ENCODE measurements at places on chromosomes 4 and X.

GRCh38 chrX:11349661-11350337 lies 56.6 kb downstream of the AMELX start:
- DNase-seq = no peak

DNA sequence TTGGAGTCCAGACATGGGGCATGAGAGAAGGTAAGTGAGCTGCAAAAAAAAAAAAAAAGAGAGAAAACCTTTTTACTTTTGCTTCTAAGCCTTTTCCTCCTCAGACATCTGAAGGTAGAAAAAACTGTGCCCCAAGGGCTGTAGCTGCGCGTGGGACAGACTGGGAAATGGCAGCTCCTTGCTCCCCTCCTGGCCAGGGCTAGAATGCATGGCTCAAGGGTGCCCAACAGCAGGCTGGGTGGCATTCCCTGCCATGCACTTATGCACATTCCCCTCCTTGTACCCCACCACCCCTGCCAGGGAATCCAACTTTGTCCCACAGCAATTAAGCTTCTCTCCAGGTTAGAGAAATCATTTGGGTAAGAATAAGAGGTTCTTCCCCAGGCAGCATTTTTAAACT lies 421.2 kb downstream of the TRAM1L1 start:
- peak; percentile 3 for DNase-seq

DNA sequence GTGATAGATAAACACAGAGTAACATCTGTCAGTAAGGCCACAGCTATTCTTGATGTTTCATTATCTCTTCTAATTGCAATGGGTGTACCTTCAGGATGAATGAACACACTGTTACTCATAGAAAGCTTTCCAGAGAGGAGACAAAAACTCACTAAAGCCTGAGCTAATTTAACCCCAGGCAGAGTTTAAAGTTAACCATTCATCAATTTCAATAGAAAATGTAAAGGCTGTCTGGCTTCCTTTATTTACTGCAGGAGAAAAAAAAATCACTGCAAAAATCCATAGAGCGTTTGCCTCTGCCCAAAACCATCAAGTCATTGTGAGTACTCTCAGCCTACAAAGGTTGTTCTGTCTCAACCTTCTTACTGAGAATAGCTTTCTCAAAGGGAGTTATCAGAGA lies 376.9 kb downstream of the PPP4R3C start:
- no peak for DNase-seq

DNA sequence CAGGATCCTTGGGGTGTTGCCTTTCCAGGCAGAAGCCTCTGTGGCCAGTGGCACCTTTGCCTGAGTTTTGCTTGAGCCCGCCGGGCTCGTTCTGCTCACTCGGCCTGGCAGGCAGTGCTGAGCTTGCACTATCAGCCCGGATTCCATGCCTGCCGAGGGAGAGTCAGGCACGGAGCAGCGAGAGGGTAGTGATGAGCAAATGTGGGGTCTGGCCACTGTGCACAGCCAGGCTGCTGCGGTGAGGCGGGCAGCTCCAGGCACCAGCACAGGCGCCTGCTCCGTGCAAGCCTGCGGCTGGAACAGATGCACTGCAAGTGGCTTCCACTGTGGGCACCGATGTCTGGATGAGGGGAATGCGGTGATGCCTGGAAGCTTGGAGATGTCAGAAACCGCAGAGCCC lies 619.2 kb downstream of the RAPGEF2 start:
- no peak for DNase-seq

GRCh38 chr4:169231647-169232262 lies 39.0 kb downstream of the SH3RF1 start:
- no peak for DNase-seq

DNA sequence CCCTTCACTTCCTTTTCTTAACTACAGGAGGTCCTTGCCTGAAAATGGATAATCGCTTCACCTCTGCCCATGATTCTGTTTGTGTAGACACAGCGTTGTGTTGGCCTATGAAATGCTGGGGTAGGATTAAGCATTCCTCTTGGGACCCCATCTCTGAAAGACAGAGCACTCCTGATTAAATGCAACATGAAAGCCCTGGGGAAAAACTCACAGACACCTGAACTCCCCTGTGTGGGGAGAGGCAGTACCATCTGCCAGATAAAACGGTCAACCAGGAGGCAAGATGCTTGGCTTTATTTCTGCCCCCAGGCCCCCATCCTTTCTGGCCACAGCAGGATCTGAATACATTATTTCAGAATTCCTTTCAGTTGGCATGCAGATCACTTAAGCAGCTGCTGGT lies 1.9 kb downstream of the LGI2 start:
- peak; percentile 35 for DNase-seq

- DNase-seq = no peak
Measured at GRCh38 chr4:174281901-174282300, 1.6 kb downstream of the FBXO8 start.

GRCh38 chrX:65642914-65643491 lies 24.5 kb upstream of the MSN start:
- no peak for DNase-seq

DNA sequence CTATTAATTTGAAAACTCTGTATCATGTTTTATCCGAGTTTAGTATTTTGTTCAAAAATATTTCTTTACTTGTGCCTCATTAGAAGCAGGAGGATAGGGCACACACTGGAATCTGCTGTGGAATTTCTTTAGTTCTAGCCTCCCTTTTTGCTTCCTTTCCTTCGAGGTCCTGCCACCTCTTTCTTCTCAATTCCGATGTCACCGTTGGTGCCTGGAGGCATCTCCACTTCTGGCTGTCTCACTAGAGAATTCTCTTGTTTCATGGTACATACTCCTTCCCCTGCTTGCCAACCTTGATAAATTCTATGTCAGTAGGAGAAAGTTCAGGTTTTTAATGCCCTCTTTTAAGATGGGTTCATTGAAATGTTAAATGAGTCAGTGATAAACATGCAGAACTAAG lies 140.1 kb downstream of the ANK2 start:
- no peak for DNase-seq

DNA sequence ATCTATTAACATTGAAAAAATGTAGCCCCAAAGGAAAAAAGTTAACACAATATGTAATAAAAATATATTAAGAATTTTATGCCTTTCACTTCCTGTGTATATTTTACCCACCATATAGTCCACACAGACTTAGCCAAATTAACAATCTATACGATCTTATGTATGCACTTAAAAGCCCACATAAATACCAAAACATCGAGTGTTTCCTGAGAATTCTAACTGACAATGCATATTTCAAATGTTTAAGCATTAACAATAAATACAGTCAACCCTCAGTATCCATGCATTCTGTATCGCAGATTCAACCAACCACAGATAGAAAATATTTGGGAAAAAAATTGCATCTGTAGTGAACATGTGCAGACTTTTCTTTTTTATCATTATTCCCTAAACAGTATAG lies 226.8 kb downstream of the COL25A1 start:
- DNase-seq = no peak

DNA sequence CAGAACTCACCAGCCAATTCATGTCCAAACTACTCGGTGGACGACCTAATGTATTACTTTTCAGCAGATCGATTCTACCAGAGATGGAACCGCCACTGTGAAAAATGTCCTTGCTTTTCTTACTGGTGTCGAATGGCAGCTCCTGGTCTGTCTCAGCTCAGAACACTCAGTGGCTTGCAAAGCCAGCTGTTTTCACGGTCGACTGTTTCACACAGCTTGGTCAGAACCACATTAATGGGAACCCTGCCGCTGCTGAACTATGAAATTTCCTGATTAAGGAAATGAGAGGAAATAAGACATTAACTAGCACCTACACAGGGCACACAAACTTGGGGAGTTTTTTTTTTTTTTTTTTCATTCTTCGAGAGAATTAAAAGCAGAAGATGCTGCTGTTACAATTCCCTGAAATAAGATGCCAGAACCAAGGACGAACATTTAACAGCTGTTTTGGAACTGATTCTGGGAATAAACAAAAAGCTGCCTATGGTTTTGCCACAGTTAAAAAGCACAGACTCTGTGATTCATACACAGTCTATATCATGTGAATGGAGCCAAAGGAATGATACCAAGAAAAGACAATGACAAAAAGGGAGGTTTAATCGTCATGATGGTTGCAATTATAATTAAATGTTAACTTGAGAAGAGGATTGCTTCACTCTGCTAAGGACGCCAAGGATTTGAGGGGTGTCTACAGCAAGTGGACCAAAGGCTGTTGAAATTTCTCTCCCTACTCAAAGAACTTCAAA lies 31.3 kb downstream of the SUPT20HL2 start:
- DNase-seq = peak; percentile 72

DNA sequence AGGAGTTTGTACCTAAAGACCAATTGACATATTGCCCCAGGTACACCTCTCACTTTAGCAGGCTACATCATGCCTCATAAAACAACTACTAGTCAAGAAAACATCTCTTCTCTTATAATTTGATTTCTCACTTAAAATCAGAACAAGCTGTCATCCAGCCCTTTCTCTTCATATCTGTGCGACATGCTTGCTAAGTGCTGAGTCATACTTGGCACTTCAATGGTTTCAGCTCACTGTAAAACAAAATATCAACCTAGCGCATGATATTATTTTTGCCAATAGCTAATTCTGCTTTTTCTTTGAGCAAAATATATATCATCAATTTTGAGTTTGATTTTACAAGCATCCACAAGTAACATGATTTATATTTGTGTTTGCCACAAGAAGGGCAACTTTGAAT lies 27.9 kb upstream of the FUNDC1 start:
- DNase-seq = no peak

GRCh38 chr4:10243856-10244255 lies 127.3 kb upstream of the WDR1 start:
- peak; percentile 0 for DNase-seq

GRCh38 chr4:40423735-40424134 lies 88.6 kb downstream of the CHRNA9 start:
- no peak for DNase-seq

GRCh38 chrX:53713987-53714579 lies 27.6 kb upstream of the HUWE1 start:
- DNase-seq = no peak

GRCh38 chrX:74351760-74352159 lies 47.8 kb downstream of the ZCCHC13 start:
- DNase-seq = no peak

- DNase-seq = no peak
Measured at GRCh38 chr4:69936566-69936965, 5.7 kb downstream of the CSN1S1 start.

GRCh38 chr4:155496294-155496626 lies 119.5 kb upstream of the MAP9 start:
- no peak for DNase-seq

GRCh38 chr4:20252656-20253282 lies 1.1 kb downstream of the SLIT2 start:
- DNase-seq = no peak

DNA sequence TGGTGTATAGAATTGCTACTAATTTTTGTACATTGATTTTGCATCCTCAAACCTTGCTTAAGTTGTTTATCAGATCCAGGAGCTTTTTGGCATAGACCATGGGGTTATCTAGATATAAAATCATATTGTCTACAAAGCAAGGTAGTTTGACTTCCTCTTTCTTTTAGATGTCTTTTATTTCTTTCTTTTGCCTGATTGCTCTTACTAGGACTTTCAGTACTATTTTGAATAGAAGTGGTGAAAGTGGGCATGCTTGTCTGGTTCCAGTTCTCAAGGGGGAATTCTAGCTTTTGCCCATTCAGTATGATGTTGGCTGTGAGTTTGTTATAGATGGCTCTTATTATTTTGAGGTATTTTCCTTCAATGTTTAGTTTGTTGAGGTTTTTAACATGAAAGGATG lies 187.9 kb upstream of the LCORL start:
- DNase-seq = no peak

DNA sequence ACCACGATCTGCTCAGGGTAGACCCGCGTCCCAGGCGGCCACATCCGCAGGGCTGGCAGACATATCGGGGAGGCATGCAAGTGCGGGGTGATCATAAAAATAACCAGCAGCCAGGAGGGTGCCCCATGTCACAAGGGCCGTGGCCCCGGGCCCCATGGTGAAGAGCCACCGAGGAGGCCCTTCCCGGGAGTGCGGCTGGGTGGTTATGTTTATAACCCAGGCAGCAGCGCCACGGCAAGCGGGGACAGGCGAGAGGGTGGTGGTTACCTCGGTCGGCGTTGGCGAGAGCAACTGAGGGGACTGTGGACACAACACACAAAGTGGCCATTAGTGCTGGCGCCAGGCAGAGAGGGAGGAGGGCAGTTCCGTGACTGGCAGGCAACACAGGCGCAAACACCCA lies 92.7 kb upstream of the AFAP1 start:
- DNase-seq = no peak

GRCh38 chr4:186703510-186703909 lies 20.1 kb downstream of the FAT1 start:
- no peak for DNase-seq

GRCh38 chrX:127129510-127129909 lies 310.0 kb downstream of the PRR32 start:
- no peak for DNase-seq

GRCh38 chrX:95889279-95889678 lies 795.4 kb upstream of the DIAPH2 start:
- DNase-seq = no peak

- peak; percentile 58 for DNase-seq
Measured at GRCh38 chrX:19382555-19383145, 38.9 kb downstream of the PDHA1 start.

GRCh38 chrX:10447564-10448214 lies 172.7 kb downstream of the MID1 start:
- no peak for DNase-seq

GRCh38 chrX:74523870-74524735 lies 90.3 kb downstream of the RLIM start:
- no peak for DNase-seq

DNA sequence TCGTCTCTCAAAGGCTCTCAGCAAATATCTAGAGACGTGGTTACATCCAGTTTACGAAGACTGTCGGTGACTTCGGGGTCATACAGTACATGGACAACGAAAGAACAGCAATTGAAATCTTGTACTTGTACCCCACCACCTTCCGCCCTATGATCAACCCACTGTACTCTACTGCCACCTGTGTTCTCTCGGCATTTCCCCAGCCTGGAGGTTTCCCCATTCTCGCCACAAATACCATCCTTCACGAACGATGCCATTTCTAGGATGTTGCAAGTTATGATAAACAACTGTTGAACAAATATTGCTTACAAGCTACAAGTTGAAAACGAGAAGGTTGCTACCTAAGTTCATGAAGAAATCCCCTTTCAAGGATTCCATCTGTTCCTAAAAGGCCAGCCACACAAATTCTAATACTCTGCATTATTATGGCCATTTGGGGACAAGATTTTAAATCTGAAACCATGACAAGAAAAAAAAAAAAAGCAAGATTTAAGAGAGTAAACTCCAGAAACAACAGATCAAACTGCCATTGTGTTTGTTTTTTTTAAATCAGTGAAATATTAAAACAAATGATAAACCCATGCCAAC lies 1.6 kb downstream of the APBB2 start:
- peak; percentile 72 for DNase-seq

DNA sequence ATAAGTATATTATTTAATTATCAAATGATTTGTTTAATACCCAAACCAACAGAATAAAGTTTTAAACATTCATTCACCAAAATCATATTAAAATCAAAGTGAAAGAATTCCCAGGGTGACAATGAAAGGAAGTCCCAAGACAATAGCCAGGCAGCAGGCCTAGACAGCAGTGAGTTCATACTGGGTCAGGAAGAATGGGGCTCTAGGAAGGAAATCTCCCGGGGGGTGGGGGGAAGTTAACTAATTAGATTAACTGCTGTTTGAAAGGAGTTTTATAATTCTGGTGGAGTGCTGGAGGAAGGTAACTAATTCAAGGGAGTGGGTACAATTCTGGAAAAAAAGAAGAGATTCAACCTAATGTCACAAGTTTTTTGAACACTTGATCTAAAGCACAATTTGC lies 104.1 kb downstream of the ZAR1 start:
- no peak for DNase-seq

Data from SJCRH30 (cell line).